ENCODE measurements at places on chromosomes 13 and 19.

- no peak for DNase-seq
These were observed 152.5 kb downstream of the RGCC start for GRCh38 chr13:41609828-41610227.

- DNase-seq = no peak
These were observed 46.3 kb downstream of the ZNF724 start for GRCh38 chr19:23203841-23204344.

GRCh38 chr19:35872180-35872579, 3.8 kb downstream of the APLP1 start:
- no peak for DNase-seq

DNA sequence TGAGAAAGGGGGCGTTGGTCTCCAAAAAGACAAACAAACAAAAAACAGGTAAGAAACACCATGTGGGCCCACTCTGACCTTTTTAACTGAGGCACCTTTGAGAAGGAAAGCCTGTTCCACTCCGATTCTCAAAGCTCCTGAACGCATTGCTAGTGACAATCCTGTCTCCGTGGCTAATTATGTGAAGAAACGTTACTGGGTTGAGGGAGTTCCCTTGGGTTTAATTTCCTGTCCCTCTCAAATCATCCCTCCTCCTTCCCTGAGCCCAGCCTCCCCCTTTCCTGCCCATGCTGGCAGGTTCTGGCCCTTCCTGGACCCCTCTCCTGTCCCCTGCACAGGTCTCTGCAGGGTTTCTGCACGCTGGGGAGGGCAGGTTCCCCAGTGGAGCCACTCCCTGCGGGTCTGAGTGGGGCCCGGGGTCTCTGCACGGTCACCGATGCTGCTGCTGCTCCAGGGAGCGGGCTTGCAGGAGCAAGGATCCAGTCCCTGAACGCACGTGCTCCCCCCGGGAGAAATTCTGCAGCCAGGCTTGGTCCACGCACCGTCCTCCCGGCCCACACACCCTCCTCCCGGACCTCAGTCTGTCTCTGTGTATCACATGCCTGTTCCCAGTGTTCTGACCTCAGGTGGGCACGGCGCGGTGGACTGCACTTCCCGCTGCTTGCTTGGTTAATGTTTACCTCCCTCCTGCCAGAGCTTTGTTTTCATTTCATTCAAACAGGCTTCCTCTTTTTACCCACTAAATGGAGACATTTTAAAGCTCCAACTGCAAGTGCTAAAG, 76.4 kb upstream of the MCF2L start:
- DNase-seq = no peak
